Left ventricle myocardium superior (tissue), 1 donor: ENCODE measurements at places on chromosomes 12 and 14. TPM values are rescaled to one million over a fixed set of nuclear protein-coding genes. Genes with fewer than 3 reads are reported as not detected.

DNA sequence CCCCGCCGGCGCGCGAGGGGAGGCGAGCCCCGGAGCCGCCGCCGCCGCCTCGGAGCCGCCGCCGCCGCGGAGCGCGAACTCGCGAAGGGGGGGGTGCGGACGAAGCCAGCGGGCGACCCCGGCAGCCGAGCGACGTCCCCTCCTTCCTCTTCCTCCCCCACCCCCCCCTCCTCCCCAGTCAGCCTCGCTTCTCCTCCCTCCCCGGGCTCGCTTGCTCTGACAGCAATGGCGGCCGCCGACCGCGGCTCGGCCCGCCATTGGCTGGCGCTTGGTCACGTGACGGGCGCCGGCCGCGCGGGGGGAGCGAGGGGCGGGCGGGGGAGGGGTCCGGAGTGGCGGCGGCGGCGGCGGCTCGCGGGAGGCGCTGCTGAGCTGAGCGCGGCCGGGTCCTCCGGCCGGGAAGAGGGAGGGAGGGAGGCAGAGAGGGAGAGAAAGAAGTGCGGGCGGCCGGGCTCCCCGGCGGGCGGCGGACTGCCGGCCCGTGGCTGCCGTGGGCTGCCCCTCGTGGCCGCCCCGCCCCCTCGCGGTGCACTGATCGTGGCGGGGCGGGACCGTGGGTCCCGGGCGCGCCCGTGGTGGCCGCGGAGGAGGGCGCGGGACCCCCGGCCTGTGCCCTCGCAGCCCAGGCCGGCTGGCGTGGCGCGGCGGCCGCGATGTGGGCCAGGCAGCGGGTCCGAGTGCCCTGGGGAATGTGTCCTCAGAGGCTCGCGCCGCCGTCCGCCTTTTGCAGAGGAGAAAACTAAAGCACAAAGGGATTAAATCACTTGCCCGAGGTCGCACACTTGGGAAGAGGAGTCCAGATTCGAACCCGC lies at the start of gene MED13L:
Gene MED13L, minus strand, starts transcription at position 227 of the 812 bp plus-strand sequence. CDS start 562 bp downstream, outside the sequence.
- DNase-seq: peak; percentile 93

DNA sequence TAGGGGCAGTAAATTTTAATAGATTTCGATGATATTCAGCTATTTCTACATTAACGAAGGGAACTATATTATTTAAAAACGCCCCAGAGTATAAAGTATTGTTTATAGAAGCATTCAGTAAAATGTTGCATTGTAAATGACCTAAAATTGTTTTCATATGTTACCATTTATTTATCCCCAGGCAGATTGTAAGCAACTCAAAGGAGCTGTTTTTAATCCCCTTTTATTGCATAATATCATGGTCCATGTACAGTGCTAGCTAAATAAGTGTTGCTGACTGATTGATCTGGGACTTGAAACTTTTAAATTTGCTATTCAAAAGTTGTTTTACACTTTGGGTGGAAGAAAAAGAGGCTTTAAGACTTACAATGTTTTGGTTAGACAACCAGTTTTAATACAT lies 199.0 kb upstream of the SLC38A2 start:
- DNase-seq: no peak

DNA sequence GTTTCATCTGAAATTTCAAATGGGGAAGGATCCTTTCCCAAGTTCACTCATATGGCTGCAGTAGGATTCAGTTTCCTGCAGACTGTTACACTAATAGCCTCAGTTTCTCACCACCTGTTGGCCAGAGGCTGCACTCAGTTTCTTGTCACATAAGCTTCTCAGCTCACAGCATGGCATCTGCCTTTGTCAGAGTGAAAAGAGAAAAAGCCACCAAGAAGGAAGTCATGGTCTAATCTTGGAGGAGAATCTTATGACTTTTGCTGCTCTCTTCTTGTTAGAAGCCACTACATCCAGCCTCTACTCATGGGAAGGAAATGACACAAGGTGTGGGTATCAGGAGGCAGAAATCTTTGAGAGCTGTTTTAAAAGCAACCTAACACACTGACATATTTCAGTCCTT lies 39.4 kb upstream of the BTG1 start:
- DNase-seq: no peak

GRCh38 chr12:46110223-46110611 lies 119.8 kb upstream of the SCAF11 start:
- DNase-seq: peak; percentile 61

DNA sequence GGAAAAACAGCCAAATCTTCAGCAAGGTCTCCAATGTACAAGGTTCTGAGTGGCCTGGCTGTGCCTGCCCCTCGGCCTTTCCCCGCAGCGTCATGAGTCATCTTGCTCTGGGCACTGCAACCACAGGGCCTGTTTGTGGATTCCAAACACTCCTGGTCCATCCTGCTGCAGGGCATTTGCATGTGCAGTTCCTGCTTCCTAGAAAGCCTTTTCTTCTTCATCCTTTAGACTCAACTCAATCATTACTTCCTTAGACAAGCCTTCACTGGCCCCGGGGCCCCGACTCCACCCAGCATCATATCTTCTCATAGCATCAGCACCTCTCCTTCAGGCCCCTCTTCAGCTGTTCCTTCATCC lies 101.8 kb upstream of the EGLN3 start:
- DNase-seq: no peak

DNA sequence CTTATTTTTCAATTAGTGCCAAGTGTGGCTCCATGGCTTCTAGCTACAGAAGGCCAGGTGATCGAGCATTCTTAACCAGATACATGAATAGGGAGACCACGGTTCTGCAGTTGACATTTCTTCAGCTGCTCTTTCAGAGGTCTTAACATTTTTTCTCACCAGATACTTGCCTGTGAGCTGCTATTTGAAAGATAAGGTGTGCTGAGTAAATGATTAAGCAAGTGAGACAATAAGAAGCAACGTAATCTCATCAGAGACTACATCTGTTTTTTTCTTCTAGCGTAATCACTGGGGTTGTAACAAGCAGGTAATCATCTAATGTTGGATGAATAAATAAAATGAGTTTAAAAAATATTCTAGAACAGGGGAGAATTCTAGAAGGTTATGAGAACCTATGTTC lies 912.9 kb downstream of the DIO2 start:
- no peak for DNase-seq

- DNase-seq: no peak
These were observed 28.0 kb upstream of the SLC38A1 start for GRCh38 chr12:46296822-46297221.

DNA sequence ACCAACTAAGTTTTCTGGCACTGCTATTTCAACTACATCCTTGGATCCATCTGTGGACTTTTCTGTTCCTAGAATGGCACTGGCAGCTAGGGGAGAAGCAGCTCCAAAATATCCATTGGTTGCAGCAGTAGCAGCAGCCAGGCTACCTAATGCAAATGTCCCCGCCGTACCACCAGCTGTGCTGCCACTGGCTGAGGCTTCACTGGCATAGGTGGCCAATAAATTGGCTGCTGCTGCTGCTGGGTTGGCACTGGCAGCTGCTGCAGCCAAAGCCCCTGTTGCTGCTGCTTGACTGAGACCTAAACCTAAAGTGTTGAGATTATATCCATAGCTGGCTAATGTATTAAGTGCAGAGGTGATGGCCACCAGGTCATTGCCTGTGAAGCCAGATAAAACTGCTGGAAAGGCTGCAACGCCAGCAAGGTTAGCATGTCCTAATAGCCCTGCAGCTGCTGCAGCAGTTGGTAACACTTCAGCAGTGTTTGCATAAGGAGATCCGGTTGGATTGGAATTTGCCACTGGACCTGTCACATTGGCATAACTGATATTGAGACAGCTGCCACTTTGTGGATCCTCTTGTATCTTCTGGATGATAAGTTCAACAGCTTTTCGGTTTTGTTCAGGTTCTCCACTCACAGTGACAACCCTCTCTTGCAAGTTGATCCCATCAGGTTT lies 149.5 kb downstream of the NOVA1 start:
- DNase-seq: no peak

- no peak for DNase-seq
These were observed 29.7 kb downstream of the RBM19 start for GRCh38 chr12:113936460-113936859.

DNA sequence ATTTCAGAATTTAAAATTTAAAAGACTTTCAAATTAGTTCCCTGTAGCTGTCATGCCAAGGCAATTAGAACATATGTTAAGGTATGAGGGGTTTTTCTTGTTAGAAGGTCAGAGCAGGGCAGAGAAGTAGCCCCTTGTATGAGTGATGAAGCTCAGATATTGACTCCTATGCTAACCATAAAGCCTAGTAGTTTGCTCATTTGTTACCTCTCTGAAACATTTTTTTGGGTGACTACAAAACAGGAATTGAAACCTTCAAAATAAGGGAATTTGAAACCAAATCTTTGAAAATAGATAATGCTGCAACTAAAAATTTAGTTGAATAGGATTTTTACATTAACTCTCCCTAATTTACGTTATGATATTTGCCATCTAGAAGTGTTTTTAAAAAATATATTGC lies 333.5 kb downstream of the NAV3 start:
- no peak for DNase-seq

GRCh38 chr12:121915841-121916321 lies 2.5 kb upstream of the CFAP251 start:
- no peak for DNase-seq

- no peak for DNase-seq
These were observed 332.6 kb downstream of the GLT1D1 start for GRCh38 chr12:129185855-129186254.

DNA sequence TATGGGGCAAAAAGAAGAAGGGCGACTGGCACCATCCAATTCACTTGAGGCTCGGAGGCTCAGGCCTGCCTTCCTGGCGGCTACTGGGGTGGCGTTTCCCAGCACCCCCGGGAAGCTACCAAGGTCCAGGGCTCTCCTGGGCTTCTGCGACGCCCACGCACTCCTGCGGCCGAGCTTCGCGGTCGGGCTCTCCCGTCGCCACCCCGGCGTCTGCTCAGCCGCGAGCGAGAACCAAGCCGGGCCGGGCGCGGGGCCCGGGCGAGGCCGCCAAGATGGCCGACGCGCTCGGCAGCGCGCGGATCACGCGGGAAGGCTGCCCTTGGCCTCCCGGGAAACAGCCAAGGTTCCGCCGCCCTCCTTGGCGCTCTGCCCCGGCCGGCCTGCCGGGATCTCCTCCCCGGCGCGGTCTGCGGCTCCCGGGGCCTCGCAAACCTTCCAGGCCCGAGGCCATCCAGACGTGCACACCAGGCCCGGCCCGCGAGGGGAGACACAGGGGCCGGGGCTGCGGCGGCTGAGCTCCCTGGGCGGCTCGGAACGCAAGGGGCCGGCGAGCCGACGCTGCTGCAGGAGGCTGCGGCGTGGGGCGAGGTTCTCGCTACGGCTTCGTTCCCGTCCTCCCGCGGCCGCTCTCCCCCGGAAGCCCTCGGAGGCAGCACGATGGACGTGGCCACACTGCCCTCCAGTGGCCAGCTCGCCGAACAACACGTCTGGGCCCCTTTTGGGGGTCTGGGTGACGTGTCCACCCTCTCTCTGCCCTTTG lies 23.5 kb upstream of the ZFP36L1 start:
- DNase-seq: peak; percentile 95

- no peak for DNase-seq
These were observed 47.2 kb downstream of the ATL1 start for GRCh38 chr14:50607181-50607580.

DNA sequence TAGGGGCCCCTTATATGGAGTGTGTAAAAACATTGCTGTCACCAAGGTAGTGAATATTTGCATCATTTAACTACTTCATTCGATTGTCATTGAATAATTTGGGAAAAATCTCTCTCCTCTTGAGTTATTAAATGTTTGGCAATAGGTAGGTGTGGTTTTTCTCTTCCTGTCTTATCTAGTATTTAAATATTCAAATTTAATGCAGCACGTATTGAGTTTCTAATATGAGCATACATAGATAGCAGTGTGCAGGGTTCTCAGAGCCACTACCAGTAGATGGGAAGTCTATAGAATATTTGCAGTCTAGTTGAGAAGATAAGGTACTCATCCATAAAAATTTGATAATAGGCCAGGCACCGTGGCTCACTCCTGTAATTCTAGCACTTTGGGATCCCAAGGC lies 16.7 kb downstream of the PALS1 start:
- DNase-seq: no peak

DNA sequence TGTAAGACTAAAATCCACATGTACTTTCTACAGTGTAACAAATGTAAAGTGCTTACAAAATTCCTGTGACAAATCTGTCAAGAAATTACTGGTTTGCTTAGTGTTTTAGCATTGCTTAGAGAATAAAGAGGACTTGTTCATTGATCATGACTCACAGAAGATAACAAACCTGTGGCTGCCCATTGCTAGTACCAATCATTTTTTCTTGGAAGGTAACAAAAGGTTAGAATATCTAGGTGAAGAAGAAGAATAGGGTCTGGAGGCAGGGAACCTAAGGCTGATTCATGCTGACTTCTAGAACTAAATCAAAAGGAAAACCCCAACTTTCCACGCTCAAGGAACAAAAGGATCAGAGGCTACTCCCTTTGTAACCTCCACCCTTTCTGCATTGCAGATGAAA lies 232.7 kb upstream of the ABCD2 start:
- no peak for DNase-seq

GRCh38 chr14:104326848-104327247 lies 188.5 kb downstream of the KIF26A start:
- DNase-seq: no peak

DNA sequence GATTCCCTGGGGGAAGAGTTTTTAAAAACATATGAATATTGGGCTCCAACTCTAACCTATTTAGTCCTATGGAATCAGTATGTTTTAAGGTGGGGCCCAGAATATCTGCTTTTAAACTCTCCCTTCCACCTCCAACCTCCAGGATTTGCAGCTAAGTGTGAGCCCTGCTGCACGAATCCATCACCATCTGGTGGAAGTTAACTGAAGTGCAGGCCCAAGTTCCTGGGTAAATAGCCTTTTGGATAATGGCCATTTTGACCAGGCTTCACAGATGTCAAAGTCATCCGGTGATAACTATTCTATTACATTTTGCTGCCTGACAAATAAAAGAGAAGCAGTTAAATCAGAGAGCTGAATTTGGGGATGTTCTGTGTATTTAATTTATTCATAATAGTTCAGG lies 58.1 kb upstream of the RMST start:
- no peak for DNase-seq

DNA sequence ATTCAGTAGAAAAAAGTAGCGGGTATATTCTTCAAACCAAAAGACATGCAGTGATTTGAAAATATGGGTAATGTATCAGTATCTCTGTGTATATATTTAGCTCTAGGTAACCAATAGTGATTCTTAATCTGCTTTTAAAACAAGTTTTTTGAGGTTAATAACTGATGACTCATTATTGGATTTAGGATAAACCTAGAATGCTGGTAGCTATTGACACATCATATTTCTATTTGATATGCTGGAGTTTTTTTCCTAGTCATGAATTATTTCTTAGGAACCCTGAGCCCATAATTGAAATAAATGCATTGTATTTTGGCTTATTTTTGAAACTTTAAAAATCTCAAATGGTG lies 15.5 kb downstream of the ARF6 start:
- DNase-seq: no peak

- DNase-seq: no peak
These were observed 2.6 kb upstream of the RIN3 start for GRCh38 chr14:92510972-92511371.

The DLST gene
- 241 TPM for total RNA-seq

The PDE3A gene
- total RNA-seq: 171 TPM

The OR4L1 gene
- total RNA-seq: not detected

The TAS2R10 gene
- total RNA-seq: not detected

The ATG101 gene
- 26.5 TPM for total RNA-seq

The OR6S1 gene
- total RNA-seq: not detected

The PDZRN4 gene
- total RNA-seq: 0.22 TPM

The MMP19 gene
- total RNA-seq: 2.1 TPM
